Cerebellum (tissue), 4 donors: ENCODE measurements at places on chromosomes 13 and 19. TPM values are rescaled to one million over a fixed set of nuclear protein-coding genes. Genes with fewer than 3 reads are reported as not detected.

GRCh38 chr13:37342205-37342604, 236.7 kb upstream of the CSNK1A1L start:
- DNase-seq = no peak

- no peak for DNase-seq
Measured at GRCh38 chr19:43504426-43505185, at the start of gene PHLDB3. PHLDB3 (minus strand) TSS chr19:43504746; CDS start chr19:43504118, 628 bp downstream.

GRCh38 chr13:33015791-33016323, 366 bp upstream of the KL start:
- DNase-seq = no peak

DNA sequence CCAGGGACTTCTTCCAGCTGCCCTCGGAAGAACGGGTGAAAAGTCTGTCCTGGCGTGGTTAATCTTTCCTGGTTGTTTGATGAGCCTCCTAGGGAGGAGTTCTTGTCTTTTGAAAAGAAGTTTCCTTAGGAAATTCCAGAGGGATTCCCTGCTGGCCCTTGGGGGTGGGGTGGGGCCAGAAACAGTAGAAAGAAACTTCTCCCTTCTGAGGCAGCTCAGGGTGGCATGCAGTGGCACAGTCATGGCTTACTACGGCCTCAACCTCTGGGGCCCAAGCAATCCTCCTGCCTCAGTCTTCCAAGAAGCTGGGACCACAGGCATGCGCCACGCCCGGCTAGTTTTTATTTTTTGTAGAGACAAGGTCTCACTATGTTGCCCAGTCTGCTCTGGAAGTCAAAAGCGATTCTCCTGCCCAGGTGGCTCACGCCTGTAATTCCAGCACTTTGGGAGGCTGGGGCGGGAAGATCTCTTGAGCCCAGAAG, 1.5 kb downstream of the ZNF101 start:
- DNase-seq = no peak

Gene SIAH3
- total RNA-seq = 18.0 TPM

Gene PSG3
- total RNA-seq = 0.36 TPM
